ENCODE measurements at places on chromosomes 7 and 10. TPM values are rescaled to one million over a fixed set of nuclear protein-coding genes. Genes with fewer than 3 reads are reported as not detected.

- no peak for DNase-seq
These were observed 1.2 kb downstream of the EN2 start for GRCh38 chr7:155458878-155459699.

GRCh38 chr10:131587976-131588680, 276.6 kb upstream of the TCERG1L start:
- DNase-seq, result no peak

GDF2 gene
- not detected for total RNA-seq

ATG9B gene
- total RNA-seq, result 37.0 TPM
